ENCODE measurements at places on chromosomes 16 and 17.
A peak's percentile ranks its signal among the peaks of the same experiment; 100 is the strongest.

- no peak for DNase-seq
Observed at GRCh38 chr16:3770530-3770929, 53.2 kb upstream of the TRAP1 start.

DNA sequence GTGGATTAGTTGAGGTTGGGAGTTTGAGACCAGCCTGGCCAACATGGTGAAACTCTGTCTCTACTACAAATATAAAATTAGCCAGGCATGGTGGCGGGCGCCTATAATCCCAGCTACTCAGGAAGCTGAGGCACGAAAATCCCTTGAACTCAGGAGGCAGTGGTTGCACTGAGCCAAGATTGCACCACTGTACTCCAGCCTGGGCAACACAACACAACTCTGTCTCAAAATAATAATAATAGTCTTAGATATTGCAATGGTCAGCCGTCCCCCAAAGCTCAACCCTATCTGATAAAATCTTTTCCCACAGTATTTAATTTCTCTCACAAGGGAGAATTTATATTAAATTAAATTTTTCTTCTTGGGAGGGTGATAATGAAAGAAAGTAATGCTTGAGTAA lies 169.6 kb downstream of the XYLT1 start:
- DNase-seq, result no peak

GRCh38 chr17:82781894-82782274 lies 30.0 kb downstream of the TBCD start:
- peak; percentile 78 for DNase-seq

DNA sequence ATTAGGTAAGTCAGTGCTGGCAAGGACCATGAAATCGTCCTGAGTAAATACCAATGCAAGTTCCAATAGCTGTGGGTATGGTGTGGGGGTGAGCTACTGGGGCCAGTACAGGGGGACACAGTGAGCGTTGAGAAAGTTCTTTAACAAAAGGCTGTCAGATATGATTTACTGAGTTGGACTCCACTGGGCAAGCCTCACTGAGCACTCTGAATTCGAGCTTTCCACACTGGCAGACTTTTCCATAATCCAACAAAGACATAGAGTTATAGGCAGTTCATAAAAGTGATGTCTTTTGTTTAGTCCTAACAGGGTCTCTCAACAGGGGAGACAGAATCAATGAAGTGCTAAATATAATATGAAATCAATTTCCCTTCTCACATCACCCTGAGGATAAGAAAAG lies 489.0 kb downstream of the KCNJ2 start:
- no peak for DNase-seq

- no peak for DNase-seq
Observed at GRCh38 chr16:86085795-86086194, 186.8 kb downstream of the IRF8 start.

DNA sequence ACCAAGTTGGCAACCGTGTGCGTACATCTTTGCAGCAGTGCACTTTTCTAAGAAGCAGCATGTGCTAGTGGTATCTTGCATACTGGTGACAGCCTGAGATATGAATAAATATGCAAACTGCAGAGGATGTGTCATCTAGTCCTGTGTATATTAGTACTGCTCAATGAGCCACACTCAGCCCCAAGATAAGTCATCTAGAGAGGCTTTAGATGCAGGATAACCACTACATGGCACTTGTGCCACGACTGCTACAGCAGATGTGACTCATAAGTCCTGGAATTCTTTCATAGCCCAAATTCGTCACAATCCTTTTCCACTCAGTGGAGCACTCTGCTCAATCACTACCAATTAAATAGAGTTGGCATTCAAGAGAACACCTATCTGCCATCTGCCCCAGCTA lies 171.5 kb downstream of the AXIN2 start:
- DNase-seq, result no peak

DNA sequence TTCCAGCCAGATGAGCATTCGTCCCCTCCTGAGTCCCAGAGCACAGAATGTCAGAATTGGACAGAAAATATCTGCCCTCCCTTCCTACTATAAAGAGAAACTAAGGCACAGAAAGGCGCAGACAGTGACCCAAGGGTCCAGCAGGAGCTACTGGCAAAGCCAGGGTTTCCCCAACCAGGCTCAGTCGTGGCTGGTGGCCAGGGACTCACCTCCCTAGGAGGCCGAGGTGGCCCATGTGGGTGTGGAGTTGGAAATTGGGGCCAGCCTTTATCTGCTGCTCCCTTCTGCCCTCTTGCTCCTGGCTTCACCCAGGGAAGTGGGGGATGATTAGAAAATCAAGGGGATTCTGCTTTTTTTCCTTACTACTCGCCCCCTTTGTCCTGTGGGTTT lies 1.1 kb downstream of the DRC7 start:
- DNase-seq, result no peak

GRCh38 chr17:830950-831349 lies 48.8 kb downstream of the MRM3 start:
- DNase-seq, result no peak

GRCh38 chr16:9114112-9114511 lies 22.7 kb downstream of the HAPSTR1 start:
- DNase-seq, result no peak

DNA sequence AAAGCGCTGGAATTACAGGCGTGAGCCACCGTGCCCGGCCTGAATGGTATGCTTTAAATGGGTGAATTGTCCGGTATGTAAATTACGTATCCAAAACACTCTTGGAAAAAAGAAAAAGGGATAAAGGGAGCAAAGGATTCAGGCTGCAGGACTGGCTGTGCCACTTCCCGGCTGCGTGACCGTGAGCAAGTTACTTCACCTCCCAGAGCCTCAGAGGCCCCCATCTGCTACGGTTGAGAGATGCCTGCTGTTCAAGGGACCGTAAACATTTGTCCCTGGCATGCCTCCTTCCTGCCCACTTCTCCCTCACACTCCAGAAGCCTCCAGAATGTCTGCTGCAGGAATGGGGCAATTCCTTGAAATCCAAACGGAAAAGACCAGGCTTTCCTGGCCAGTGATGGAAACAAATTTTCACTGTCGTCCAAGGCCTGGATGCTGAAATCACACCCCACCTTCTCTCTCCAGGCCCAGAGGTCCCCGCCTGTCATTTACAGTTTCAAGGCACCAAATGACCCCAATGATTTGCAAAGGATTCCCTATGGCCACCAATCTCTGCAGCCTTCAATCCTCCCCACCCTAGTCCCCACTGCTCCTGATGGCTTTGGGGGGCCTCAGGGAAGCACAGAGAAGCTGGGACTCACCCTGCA lies 22.9 kb upstream of the LITAF start:
- no peak for DNase-seq

DNA sequence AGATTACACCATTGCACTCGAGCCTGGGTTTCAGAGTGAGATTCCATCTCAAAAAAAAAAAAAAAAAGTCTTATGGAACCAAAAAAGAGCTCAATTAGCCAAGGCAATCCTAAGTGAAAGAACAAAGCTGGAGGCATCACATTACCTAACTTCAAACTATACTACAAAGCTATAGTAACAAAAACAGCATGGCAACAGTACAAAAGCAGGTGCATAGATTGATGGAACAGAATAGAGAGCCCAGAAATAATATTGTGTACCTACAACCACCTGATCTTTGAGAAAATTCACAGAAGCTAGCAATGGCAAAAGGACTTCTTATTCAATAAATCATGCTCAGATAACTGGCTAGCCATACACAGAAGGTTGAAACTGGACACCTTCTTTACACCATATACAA lies 24.7 kb upstream of the CCL2 start:
- DNase-seq, result no peak

GRCh38 chr16:85867189-85867588 lies 31.8 kb upstream of the IRF8 start:
- DNase-seq, result no peak

- DNase-seq, result no peak
Observed at GRCh38 chr16:4203748-4204147, 38.1 kb downstream of the SRL start.

DNA sequence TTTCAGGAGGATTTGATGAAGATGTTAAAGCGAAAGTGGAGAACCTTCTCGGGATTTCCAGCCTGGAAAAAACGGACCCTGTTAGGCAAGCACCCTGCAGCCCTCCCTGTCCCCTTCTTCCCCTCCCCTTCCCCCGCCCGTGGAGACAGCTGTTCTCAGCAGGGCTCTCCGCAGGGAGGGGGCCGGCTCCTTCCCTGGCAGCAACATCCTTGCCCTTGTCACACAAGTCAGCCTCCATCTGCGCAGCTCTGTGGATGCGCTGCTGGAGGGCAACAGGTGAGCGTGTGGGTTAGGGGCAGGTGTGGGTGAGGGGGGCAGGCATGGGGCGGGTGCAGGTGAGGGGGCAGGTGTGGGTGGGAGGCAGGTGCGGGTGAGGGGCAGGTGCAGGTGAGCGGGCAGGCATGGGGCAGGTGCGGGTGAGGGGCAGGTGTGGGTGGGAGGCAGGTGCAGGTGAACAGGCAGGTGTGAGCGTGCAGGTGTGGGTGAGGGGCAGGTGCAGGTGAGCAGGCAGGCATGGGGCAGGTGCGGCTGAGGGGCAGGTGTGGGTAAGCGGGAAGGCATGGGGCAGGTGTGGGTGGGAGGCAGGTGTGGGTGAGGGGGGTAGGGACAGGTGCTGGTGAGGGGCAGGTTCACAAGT lies 9.4 kb downstream of the CYBC1 start:
- no peak for DNase-seq

- no peak for DNase-seq
Observed at GRCh38 chr16:66083171-66083570, 283.3 kb upstream of the CDH5 start.

- DNase-seq, result no peak
Observed at GRCh38 chr17:81309859-81310839, 15.0 kb upstream of the SLC38A10 start.

GRCh38 chr17:39973496-39973895 lies 7.1 kb upstream of the PSMD3 start:
- no peak for DNase-seq

- no peak for DNase-seq
Observed at GRCh38 chr16:17227278-17227677, 243.5 kb downstream of the XYLT1 start.

DNA sequence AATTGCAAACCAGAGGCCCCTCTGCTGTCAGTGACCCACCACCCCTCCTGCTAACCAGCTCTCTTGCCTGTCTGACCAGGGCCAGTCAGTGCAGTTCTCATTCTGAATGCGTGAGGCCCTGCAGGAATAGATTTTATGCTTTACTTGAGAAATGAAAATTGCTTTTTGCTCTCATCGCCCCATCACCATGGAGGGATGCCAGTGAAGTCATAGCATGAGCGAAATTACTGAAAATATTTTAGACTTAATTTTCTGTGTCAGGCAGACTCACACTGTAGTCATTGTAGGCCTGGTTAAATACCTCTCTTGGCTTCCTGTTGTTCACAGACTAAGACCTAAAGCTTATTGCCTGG lies 490.5 kb upstream of the CDH5 start:
- no peak for DNase-seq

- DNase-seq, result no peak
Observed at GRCh38 chr16:64882078-64882784, 239.6 kb downstream of the CDH11 start.

GRCh38 chr16:73202161-73202729 lies 154.3 kb upstream of the ZFHX3 start:
- DNase-seq, result peak; percentile 29

DNA sequence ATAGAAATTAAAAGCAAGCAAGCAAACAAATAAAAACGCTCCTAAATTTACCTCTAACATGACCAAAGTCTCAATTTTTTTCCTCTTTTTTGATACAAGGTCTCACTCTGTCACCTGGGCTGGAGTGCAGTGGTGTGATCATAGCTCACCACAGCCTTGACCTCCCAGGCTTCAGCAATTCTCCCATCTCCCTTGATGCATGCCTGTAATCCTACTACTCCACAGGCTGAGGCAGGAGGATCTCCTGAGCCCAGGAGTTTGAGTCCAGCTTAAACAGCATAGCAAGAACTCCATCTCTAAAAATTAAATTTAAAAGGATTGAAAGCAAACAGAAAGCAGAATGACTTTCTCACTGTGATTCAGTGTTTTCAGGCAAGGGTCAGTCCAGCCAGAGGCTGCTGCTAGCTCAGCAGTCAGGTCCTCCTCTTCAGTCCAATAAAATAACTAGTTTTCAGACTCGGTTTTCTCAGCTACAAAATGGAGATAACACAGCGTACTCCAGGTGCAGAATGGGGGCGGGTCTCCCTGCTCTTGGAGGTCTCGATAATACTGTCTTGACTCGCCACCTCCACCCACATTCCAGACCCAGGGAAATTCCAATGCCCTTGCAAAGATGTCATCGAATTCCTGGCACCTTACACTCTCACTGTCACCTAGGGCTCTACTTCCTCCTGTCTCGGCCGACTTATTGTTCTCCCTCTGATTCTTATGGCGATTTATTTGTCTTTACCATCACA lies 20.7 kb upstream of the MRTFB start:
- DNase-seq, result no peak

DNA sequence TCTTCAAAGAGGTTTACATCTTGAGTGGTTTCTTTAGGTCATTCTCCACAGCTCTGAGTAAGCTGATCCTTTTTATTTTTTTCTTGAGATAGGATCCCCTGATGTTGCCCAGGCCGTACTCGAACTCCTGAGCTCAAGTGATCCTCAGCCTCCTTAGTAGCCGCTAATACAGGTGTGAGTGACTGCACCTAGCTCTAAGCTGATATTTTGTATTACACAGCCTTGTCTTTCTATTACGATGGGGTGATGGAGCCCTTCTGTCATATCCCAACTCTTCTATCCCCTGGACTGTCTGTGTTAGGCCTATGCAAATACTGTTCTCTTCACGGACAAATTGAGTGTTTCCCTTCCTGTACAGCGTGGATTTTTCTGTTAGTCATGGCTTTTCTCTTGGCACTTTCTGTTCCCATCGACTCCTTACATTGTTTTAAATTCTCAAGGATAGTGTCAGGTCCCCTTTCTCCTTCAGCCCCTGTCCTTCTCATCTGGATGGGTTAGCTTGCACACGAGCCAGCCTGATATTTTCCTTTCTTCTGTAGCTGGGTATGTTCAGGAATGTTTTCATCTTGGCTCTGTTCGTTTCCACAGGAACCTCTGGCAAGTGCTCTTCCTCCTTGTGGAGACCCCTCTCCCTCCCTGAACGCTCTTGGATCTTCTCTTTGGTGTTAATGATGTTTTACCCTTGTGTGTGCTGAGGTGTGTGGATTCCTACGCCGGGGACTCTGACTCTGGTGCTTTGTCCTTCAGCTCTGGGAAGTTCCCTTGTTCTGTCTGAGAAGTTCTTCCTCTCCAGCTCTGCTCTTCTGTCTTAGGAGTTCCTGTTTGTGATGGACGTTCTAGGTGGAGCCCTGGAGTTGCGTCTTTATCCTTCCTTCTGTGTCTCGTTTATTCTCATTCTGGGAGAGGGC lies 2.3 kb downstream of the BANP start:
- DNase-seq, result no peak

DNA sequence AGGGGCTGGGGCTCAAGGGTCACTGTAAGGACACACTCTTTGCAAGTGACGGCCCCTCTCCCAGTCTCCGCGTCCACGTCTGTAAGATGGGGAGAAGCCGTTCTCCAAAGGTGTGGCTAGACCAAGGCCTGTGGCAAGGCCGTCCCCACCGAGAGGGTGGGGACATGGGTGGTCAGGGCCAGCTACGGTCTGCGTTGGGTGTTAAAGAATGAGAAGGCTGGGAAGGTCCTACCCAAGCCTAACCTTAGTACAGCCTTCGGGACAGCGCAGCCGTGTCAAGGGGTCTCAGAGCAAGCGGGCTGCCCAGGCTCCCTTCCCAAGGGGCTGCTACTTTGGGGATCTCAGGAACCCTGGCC lies 1.9 kb downstream of the C1QTNF8 start:
- no peak for DNase-seq

GRCh38 chr17:16652847-16653366 lies 743 bp downstream of the ZNF624 start:
- peak; percentile 13 for DNase-seq

GRCh38 chr16:81618661-81619060 lies 160.4 kb upstream of the PLCG2 start:
- no peak for DNase-seq

All from renal cortex interstitium (tissue), 15 donors.